ENCODE measurements at places on chromosomes 3 and 15.

- DNase-seq, result no peak
Observed at GRCh38 chr3:4643904-4644547, 150.9 kb downstream of the ITPR1 start.

DNA sequence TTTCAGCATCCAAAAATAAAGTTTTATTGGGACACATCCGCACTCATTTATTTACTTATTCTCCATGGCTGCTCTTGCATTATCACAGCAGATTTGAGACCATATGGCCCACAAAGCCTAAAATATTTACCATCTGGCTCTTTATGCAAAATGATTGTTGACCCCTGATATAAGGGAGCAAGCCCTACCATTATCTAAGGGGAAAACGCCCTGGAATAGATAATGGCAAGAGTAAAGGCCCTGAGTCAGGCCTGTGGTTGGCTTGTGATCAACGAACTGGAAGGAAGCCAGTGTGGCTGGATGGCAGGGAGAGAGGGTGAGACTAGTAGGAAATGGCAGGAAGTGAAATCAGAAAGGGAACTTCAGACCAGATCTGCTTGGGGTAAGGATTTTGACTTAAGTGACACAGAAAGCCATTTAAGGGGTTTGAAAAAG lies 24.6 kb upstream of the DMXL2 start:
- DNase-seq, result no peak

DNA sequence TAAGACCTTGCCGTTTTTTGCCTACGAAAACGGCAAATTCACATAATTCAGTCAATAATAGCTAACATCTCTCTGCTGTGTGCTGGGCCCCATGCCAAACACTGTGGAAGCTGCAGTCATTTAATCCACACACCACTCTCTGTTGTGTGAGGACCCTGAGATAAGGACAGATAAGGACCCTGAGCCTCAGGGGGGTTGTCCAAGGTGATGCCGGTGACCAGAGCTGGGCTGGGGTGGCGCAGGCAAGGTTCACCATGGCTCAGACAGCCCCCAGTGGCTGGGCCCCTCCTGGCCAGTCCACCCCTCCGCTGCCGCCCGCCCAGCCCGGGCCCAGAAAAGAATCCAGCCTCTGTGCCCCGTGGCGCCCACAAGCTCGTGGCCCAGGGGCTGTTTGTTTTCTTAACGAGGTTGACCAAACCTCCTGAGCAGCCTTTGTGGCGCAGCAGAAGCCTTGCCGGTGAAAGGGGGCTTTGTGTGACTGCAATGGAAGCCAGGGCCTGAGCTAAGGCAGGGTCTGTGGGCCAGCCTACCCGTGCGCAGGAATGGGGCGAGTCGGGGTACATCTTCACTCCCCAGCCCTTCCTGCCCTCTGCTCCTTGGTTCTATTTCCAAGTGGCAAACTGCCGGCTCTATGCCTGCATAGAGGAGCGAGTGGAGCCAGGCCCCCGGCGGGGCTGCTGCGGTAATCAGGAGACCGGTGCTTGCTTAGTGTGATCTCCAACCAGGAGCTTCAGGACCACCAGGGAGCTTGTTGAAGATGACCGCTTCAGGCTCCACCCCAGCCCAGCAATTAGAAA lies 4.4 kb upstream of the SNX22 start:
- no peak for DNase-seq

- no peak for DNase-seq
Observed at GRCh38 chr3:171994646-171995428, 44.5 kb upstream of the FNDC3B start.

- peak; percentile 44 for DNase-seq
Observed at GRCh38 chr3:179451265-179452175, at the start of gene GNB4. GNB4 (minus strand) TSS chr3:179451470; CDS start chr3:179426200, 25,270 bp downstream.

GRCh38 chr3:84547971-84548970 lies 410.5 kb upstream of the CADM2 start:
- no peak for DNase-seq

GRCh38 chr3:56923526-56924224 lies 121.9 kb upstream of the ARHGEF3 start:
- DNase-seq, result no peak

DNA sequence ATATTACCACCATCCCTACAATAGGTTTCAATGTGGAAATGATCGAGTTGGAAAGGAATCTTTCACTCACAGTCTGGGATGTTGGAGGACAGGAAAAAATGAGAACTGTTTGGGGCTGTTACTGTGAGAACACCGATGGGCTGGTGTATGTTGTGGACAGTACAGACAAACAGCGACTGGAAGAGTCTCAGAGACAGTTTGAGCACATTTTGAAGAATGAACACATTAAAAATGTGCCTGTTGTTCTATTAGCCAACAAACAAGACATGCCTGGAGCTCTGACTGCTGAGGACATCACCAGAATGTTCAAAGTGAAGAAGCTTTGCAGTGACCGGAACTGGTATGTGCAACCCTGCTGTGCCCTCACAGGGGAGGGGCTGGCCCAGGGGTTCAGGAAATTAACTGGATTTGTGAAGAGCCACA lies 510 bp downstream of the ARL14 start:
- DNase-seq, result no peak

DNA sequence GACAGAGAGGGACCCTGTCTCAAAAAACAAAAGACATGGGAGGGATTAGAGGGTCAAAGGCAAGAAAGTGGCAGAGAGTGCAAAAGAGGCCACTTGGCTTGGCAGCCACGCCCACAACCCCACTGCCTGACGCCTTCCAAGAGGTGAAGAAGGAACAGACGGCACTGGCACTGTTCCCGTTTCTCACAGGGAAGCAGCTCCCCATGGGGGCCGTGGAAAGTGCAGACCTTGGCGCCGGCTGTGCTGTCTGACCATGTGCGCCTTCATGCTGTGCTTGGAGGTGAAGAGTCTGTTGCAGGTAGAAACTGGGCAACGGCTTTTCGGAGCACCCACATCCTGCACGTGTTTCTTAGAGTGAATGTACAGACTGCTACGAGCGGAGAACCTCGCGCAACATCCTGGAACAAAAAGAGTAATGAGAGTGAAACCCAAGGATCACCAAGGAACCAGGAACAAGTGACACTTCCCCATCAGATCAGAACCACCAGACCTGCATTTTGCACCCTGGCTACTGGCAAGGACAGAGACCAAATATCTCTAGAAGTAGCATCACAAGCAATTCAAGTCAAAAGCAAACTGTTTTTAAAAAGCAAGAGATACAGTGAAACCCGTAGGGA lies 9.7 kb downstream of the ZXDC start:
- no peak for DNase-seq

DNA sequence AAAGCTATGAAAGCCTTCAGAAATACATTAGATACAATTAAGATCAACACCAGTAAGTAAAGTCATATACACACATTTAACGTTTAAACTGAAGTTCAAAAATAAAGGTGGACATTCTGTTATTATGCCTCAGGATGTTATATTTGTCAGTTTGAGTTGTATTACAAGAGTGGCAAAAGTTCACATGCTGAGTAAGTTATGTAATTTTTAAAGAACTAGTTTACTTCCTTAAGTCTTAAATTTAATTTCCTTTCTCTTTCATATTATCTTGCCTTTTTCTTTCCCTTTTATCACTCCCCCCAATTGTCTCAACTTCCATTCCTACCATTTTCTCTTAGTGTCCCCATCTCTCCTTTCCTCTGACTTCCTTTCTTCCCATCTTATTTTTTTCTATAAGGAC lies 4.9 kb upstream of the GPR87 start:
- DNase-seq, result no peak

- DNase-seq, result no peak
Observed at GRCh38 chr15:75036212-75036616, 12.8 kb downstream of the PPCDC start.

DNA sequence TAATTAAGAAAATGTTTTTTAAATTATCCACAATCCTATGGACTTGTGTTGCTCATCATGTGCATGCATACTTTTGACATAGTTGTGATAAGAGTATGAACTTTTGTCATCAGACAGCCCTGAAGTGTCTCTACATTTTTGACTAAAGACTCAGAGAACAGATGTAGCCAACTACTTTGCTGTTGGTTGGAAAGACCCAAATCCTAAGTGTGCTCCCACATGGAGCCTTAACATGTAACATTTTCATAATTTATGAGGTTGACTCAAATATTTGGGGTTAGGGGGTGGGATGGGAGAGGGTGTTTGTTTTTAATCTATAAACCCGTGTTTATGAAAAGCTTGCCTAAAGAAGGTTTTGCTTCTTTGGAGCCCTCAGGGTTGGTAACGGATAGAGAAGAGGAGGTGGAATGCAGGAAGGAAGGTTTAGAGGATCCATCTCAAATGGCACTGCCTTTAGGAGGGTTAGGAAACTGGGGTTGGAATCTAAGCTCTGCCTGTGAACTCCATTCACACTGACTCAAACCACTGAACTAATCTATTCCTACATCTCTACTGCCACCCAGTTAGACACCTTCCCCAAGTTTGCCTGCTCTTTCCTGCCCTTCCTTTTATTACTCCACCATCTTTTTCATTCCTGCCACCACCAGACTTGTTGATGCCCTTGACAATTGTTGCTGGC lies 3.7 kb downstream of the BOC start:
- no peak for DNase-seq

GRCh38 chr3:46141813-46142212 lies 66.3 kb downstream of the CCR1 start:
- DNase-seq, result no peak

DNA sequence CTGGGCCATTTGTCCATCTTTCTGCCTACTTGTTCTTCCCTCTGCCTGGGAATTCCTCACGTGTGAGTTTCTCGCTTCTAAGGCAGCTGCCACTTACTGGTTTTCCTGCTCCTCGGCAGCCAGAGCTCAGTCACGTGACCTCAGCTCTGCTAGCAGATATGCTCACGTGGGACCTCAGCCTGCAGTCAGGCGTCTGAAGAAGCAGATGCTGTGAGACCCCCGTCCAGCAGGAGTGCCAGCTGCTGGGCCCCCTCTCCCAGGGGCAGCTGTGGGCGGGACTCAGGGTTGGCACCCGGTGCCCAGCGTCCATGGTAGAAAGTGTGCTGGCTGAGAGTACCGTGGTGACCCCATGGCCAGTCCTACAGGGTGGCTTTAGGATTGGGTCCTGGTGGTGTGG lies 161.3 kb upstream of the TLE3 start:
- peak; percentile 29 for DNase-seq

DNA sequence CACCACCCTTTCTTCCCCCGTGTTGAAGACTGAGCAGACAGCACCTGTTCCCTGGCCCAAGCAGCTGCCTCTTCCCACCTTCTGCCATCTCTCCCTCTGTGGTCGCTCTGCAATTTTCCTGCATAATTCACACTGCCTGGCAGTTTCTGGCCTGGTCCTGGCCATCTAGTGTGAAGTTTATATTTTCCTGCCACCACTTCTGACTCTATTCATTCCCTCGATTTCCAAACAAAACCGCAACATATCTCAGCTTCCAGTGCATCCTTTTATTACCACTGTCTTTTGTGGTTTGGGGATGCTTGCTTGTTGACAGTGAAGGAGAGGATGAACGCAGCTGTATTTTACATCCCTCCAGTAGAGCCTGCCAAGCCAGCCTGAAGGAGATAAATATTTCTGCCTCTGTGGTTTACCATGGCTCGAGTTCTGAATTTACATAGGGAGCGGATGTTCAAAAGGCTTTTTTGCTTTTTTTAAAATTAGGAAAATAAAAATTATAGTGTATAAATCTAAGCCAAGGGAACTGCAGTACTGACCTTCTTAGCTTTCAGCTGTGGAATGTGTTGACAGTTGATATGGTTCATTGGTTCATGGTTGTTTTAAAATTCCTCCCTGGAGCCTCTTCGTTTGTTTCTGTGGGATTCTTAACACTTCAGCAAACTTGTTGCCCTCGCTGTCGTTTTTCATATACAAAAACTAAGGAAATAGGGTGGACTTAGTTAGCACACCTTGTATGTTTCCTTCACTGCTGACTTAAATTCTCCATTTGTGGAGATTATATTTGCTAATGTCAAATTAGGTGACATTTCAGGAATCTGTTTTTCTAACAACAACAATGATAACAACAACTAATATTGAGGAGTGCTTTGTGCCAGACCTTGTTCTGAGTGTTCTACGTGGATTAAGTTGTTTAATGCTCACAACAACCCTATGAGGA lies 250.5 kb downstream of the ADAMTSL3 start:
- DNase-seq, result no peak

DNA sequence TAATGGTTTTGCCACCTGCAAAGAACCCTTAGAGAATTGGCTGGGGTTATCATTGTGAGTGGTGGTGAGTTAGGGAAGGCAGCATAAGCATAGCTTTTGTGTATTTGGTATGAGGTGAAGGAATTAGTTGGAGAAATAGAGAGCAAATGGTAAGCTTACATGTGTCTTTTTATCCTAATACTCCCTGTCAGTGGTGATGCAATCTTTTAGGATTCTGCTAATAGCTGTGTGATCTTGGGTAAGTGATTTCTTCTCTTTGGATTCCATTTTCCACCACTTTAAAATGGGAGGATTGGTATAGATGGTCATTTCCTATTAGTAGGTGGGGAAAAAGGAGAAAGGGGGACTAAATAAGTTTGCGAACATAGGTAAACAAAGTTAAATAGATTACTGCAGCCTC lies 30.9 kb downstream of the PIAS1 start:
- DNase-seq, result no peak

DNA sequence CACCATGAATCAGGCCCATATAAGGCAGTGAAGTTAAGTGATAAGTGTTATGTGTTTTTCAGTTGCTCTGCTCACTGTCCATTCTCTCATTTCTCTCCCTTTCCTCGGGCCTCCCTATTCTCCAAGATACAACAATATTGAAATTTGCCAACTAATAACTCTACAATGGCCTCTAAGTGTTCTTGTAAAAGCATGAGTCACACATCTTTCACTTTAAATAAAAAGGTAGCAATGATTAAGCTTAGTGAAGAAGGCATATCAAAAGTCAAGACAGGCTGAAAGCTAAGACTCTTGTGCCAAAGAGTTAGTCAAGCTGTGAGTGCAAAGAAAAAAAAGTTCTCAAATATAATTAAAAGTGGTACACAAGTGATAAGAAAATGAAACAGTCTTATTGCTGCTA lies 675.4 kb downstream of the OTOL1 start:
- no peak for DNase-seq

DNA sequence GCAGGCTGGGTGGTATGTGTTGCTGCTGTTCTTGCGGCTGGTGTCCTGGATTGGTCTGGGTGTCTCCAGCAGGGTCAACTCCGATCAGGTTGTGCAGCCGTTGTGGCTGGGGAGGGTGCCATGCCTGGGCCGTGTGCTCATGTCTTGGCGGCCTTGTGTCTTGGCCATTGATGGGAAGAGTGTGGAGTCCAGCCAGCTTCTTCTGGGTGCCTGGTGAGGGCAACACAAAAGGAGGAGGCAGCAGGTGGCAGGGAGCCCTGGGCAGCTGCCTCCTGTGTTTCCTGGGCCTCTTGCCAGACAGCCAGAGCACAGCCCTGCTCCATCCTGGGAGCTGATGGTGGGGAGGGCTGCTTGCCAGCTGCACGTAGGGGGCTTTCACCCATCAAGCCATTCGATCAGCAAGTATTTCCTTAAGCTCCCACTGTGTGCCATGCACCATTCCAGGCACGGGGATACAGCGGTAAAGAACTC lies 4.3 kb downstream of the CHAC1 start:
- no peak for DNase-seq

GRCh38 chr3:14200841-14201240 lies 22.2 kb downstream of the LSM3 start:
- no peak for DNase-seq

GRCh38 chr3:188303823-188304222 lies 149.9 kb downstream of the LPP start:
- DNase-seq, result no peak

All from activated CD4-positive, alpha-beta T cell treated with anti-CD3 and anti-CD28 coated beads, Interleukin-2, amount 50 U/mL, for 48 hours (primary cell).